ENCODE measurements at places on chromosomes 2 and 18.

- DNase-seq, result no peak
These were observed 90.5 kb upstream of the TACR1 start for GRCh38 chr2:75289771-75290170.

- DNase-seq, result no peak
These were observed 86.2 kb downstream of the SMIM21 start for GRCh38 chr18:75341267-75341666.

DNA sequence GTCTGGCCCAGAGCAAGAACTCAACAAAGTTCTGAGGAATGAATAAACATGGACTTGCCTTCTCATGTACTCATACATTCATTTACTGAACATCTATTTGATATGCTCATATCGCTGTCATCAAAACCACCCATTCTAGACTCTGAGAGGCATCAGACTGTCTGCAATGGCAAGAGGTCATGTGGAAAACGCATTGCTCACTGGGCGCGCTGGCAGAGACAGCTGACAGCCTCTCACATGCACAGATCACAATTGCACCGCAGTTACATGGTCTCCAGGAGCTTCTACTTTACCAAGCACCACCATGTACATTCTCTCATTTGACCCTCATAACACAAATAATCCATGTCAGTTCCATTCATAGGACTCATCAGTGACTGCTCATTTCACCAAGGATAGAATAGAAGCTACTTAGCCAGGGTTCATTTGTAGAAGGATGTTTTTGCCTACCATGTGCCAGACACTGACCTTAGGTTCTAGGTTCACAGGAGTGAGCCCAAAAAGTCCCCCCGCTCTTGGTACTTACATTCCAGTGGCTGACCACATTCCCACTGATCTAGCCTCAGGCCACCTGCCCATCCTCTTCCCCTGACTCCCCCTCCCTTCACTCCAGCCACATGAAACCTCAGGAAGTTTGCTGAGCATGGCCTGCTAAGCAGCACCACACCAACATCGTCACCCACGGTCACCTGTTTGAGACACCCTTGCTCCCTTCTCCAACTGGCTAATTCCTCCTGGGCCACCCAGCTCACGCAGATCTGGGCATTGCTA lies 6.1 kb downstream of the FAM124B start:
- no peak for DNase-seq

DNA sequence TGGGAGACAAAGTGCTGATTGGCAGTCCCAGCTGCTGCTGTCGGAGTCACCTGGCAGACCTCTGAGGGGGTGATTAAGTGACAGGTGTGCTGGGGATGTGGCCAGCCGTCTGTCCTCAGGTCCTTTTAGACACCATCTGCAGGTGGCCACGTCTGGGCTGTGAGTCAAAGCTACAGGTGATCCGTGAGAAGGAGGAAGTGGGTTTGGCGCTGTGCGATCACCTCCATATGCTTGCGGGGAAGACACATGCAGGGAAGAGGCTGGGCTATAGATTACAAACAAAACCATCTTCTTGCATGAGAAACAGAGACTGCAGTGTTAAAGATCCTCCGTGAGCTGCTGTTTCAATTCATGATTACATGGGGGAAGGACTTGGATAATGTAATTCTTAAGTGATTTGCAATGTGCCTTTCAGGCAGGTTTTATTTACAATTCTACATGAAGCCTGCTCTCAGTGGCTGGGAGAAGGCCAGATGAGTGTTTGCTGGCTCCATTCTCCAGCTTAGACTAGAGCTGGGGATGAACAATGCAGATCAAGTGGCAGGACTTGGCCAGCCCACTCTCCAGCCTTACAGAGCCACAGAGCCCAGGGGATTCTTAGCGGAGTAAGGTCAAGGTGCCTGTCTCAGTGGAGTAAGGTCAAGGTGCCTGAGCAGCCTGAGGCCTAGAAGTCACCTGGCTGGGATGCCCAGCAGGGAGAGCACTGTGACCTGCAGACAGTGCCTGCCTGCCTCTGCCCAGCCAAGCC lies 87.8 kb downstream of the LYPD1 start:
- no peak for DNase-seq

GRCh38 chr2:37499113-37499512 lies 154.7 kb downstream of the QPCT start:
- DNase-seq, result no peak

GRCh38 chr2:197965756-197966155 lies 161.4 kb downstream of the PLCL1 start:
- no peak for DNase-seq

DNA sequence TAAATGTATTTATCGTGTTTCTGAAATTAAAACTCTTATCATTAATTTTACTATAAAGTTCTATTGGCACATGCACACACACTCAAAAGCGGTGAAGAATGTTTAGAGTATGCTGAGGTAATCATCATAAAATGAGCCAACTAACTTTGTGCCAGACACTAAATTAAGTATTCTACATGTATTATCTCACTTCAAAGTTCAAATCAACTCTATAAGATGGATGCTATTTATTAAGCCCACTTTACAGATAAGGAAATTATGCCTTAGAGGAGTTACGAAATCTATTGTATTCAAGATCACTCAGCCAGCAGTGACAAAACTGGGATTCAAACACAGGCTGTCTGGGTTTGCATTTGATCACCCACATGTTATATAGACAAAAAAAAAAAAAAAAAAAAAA lies 24.9 kb downstream of the OLA1 start:
- no peak for DNase-seq

GRCh38 chr2:46334389-46335271 lies 37.4 kb downstream of the EPAS1 start:
- no peak for DNase-seq

DNA sequence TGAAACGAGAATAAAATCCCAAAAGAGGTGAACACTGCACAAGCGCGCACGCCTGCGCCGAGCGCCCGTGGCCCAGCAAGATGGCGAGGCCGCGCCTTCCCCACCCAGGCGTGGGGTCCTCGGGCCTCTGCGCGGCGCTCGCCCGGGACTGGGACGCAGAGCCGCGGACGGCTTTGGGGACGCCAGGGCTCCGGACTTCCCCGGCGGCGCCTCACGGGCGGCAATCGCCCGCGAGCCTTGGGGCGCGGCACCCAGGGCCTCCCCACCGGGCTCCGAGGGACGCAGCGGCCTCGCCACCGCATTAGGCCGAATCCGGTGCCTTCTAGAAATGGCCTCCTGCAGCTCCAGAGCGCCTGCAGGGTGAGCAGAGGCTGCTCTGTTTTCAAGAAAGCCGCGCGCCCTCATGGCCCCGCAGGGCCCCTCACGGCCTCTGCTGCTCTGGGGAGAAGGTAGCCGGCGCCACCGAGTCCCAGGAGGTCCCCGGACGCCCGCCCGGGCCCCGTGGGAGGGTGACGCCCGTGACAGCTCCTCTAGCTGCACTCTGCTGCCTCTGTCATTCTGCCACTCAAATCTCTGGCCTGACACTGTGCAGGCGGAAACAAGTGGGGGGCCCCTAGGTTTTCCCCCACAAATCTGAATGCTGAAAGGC lies 35.9 kb upstream of the POMC start:
- DNase-seq, result no peak

DNA sequence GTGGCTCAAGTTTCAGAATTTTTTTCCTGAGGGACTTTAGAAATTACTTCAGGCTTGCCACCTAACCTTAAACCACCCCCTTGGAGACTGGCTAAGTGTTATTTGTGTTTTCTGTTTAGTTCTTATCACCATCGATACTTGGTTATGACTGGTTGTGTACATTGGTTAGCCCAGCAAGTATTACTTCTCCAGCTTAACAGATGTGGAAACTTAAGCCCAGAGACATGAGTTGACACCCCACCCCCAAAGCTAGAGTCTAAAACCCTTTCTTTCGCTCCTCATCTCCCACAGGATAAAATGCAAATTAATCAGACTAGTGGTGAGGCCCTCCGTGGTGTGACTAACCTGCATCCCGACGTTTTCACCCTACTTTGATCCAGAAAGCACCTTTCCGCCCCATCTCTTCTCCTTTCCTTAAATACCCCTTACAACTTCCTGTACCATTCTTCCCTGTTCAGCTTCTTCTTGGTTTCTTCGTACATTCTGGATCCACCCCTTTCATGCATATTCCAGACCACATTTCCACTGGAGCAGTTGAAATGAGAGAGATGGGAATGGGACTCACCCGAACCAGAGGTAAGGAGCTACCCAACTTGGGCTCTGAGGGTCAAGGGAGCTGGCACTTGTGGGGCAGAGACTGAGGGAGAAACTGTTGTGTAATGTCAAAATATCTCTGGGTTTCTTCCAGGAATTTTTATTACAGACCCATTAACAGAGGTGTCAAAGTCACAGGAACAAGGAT lies 819 bp upstream of the MAP3K2 start:
- DNase-seq, result no peak

GRCh38 chr2:118121986-118122524 lies 33.8 kb downstream of the INSIG2 start:
- DNase-seq, result no peak

DNA sequence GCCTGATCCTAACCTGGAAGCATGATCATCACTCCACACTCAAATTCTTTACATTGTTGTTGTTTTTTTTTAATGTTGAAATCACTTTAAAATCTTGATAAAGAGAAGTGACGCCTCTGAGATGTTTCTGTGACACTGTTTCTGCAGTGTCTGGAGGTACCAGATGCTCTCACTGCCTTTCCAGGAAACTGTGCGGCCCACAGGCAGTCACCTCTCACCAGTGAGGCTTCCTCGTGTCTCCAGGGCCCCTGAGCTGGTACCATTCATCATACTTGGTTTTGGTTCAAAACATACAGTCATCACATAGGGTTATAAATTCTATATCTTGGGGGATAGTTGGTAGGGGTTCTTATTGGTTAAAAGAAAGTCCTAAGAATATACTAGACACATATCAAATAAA lies 10.1 kb upstream of the ID2 start:
- DNase-seq, result no peak

DNA sequence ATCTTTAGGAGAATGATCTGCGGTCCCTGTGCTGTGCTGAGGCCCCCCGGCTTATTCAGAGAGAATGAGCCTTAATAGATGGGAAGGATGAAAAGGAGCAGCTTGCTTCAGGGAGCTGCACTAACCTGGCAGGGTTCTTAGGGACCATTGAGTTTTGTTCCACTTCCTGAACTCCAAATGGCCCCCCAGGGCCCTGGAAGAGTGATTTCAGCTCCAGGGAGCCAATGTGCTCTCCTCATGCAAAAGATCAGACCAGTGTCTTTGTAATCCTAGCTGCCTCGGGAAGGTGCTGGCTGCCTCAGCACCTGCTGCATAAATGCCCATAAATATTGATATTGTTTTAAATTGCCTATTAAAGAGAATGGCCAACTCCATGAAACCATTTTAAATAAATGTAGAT lies 210.2 kb downstream of the NCK2 start:
- no peak for DNase-seq

DNA sequence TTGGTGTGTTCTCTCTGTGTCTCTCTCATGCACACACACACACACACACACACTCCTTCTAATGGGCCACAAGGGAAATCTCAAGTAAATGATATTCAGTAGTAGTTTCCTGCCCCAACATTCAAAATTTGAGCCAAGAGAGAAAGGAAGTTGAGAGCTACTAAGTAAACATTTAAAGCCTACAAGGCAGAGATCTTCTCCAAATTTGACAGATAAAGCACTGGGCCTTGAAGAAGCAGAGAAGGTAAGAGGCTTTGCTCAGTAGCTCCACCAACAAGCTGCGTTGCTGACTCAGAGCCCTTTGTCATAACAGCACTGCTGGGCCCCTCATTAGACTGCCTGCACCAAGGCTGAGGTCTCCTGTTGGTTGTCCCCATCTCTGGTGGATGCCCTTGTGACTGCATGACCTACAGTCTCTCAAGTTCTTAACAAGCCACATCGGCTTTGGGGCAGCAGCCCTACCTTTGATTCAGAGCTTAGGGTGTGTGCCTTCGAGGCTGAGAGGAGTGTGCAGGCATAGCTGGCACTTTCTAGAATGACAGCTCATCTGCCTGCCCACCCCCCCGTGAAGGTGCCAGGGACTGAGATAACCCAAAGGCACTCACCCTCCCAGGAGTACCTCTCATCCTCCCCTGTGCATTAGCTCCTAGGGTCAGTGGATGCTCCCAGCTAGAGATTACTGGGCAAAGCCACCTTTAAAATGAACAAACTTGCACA lies 32.3 kb upstream of the NEB start:
- no peak for DNase-seq

DNA sequence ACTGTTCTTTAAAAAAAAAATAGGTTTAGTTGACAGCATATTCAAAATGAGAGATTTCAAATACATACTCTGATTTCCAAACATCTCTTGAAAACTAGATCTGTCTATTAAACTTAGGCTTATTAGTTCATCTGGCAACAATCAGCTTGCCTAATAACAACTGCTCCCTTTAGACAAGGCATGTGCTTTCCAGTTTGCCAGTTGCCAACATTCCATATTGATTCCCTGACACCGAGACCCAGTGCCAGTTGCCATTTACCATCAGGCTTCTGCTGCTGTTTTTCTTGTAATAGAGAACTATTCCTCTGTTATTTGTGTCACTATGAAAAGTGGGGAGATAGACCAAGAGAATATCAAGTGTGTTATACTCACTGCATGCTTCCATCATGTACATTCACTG lies 256.0 kb downstream of the C1D start:
- no peak for DNase-seq

GRCh38 chr2:97785818-97786217 lies 72.4 kb downstream of the ZAP70 start:
- no peak for DNase-seq

- DNase-seq, result no peak
These were observed 43.4 kb downstream of the KANSL3 start for GRCh38 chr2:96594691-96595152.

DNA sequence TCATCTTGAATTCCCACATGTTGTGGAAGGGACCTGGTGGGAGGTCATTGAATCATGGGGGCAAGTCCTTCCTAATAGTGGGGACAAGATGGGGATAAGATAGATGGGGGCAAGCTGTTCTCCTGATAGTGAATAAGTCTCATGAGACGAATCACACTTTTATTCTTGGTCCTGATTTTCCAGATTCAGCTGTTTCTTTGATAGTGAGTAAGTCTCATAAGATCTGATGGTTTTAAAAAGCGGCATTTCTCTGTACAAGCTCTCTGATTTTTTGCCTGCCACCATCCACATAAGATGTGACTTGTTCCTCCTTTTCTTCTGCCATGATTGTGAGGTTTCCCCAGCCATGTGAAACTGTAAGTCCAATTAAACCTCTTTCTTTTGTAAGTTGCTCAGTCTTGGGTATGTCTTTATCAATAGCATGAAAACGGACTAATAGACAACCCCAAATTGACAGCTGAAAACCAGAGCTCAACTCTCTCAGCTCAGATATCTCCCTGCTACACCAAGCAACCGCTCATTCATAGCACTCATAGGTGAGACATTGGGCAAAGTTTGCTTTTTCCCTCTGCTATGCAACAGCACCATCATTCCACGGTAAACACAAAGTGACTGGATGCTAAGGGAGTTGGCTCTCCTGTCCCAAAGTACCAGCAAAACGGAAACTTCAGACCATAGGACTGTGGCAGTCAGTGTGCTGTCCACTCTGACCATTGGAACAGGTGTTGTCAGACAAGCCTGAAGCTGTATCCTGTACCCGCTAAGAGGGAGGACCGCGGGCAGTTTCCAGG lies 44.9 kb upstream of the TBC1D8 start:
- DNase-seq, result no peak

GRCh38 chr2:212968284-212969081 lies 182.9 kb downstream of the IKZF2 start:
- DNase-seq, result no peak

Measured in hematopoietic multipotent progenitor cell treated with erythropoietin and hydrocortisone succinate and interleukin-3 and kit ligand, for 15 days (in vitro differentiated cells).